ENCODE measurements at places on chromosomes 3 and 15.

GRCh38 chr15:98728082-98728810, 79.9 kb downstream of the IGF1R start:
- DNase-seq, result no peak

GRCh38 chr3:47103619-47104018, 60.3 kb downstream of the SETD2 start:
- no peak for DNase-seq

DNA sequence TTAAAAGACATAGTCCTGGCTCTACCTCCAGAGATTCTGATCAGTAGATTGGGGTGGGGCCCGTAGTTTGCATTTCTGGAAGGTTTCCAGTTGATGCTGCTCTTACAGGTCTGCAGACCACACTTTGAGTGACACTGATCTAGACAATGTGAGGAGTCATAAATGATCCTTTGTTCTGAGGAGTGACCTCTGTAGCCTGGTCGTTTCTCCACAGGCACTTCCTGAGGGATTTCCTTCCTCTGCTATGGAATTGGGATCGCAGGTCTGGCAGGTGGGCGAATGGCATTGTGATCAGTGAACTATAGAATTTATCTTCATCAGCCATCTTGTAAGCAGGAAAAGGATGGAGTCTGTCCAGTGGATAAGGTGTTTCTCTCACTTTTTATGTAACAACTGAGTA, 5.5 kb downstream of the GFM1 start:
- no peak for DNase-seq

GRCh38 chr3:41180396-41180795, 18.9 kb upstream of the CTNNB1 start:
- no peak for DNase-seq

DNA sequence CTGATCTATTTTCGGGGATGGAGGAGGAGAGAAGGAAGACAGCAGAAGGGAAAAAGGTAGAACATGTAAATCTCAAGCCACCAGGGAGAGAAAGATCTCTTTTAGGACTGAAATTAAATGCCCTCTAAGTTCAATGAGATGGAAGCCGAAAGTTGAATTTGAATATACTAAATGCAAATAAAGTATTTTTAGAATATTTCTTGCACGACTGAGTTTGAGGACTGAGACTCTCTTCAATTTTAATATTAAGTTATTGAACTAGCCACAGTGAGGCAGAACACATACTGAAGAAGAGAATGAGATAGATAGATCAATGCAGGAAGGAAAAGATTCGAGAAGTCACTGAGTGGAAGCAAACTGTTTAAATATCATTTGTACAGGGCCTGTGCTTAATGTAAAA, 399.9 kb upstream of the CBLB start:
- no peak for DNase-seq

GRCh38 chr3:56452085-56452484, 16.2 kb downstream of the ERC2 start:
- DNase-seq, result no peak

GRCh38 chr3:117995842-117996437, 1038.7 kb downstream of the IGSF11 start:
- no peak for DNase-seq

DNA sequence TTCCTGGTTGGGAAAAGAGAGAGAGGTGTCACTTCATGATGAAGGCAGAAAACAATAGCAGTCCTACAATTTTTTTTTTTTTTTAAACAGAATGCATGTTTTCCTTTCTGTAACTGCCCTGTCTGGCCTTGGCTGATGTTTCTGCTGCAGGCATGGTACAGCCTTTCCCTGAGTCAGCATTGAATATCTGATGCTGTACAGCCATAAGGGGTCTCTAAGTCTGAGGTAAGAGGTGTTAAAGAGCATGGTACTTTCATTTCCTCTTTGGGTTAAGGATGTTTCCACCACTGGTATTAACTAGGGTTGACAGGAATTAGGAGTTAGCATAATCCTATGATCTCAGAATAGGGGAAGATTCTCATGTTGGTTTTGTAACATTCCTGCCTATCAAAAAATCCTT, 147.4 kb downstream of the CHST2 start:
- no peak for DNase-seq

GRCh38 chr3:141405025-141405424, 36.7 kb downstream of the ZBTB38 start:
- DNase-seq, result no peak

GRCh38 chr3:65485826-65486469, 552.8 kb downstream of the MAGI1 start:
- DNase-seq, result no peak

DNA sequence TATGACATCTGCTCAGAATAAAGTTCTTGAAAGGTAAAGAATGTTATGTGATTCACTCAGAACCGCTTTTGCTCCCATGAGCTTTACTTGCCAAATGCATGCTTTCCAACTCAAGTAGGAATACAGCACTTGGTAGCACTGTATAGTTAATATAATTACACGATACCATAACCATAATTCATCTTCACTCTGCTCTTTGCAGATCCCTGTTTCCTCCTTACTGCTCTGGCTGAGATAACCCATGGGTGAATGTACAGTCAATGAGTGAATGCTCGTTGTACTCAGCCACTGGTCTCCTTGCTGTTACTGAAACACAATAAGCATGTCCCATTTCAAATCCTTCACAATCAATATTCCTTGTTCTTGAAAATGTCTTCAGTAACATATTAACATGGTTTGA, 550.0 kb downstream of the FGF12 start:
- DNase-seq, result no peak

GRCh38 chr15:74228723-74229081, 7.4 kb upstream of the CCDC33 start:
- peak; percentile 72 for DNase-seq

GRCh38 chr15:82231233-82231632, 31.3 kb downstream of the EFL1 start:
- DNase-seq, result no peak

- DNase-seq, result peak; percentile 60
Observed at GRCh38 chr3:52277071-52277964, 1.1 kb downstream of the WDR82 start.

DNA sequence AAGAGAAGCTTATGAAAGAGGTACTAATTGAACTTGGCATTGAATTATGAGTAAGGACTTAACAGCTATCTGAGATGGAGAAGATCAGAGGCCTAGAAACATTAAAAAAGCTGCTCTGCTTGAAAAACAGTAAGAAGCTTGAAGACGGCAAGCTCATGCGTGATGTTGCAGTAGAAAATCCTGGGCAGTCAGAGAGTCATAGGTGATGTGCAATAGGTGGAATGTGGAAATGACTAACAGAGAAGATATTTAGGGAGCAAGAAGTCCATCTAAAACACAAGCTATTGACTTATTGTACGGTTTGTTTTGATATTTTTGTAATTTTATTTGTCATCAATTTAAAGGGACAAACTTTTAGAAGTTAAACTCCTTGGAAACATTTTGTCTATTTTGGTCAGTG, 1101.4 kb downstream of the ROBO2 start:
- DNase-seq, result no peak

DNA sequence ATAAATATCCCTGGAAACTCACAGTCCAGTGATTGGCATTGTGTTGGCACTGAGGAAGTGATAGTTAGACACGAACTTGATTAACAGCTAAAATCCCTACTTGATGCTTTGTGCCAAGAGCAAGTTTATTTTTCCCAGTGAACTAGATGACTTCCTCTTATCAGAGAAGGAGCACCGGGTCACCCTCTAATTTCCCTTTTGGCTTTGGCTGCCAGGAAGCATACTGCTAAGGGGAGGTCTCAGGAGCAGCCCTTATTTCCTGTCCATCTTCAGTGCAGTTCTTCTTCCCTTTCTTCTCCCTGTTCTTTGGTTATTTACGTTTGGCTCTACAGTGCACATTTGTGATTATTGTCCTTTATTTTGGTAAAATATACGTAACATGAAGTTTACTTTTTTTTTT, 13.0 kb downstream of the FBLN2 start:
- DNase-seq, result no peak

DNA sequence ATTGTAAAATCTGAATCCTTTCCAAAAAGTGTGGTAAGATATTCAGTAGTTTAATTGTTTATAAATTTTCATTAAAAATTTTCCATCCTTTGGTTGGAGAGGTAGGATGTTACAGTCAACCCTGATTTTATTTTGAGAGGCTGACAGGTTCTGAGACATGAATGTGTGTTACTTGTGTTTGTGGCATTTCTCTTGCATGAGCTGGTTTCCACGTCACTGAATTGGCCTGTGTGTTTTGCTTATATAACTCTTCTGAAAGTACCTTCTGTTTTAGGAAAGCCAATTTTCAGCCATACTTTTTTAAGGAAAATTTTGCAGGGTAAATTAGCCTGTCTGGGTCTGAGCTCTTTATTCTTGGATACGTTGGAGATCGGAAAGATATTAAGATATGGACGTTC, 30.7 kb downstream of the PXYLP1 start:
- DNase-seq, result no peak

DNA sequence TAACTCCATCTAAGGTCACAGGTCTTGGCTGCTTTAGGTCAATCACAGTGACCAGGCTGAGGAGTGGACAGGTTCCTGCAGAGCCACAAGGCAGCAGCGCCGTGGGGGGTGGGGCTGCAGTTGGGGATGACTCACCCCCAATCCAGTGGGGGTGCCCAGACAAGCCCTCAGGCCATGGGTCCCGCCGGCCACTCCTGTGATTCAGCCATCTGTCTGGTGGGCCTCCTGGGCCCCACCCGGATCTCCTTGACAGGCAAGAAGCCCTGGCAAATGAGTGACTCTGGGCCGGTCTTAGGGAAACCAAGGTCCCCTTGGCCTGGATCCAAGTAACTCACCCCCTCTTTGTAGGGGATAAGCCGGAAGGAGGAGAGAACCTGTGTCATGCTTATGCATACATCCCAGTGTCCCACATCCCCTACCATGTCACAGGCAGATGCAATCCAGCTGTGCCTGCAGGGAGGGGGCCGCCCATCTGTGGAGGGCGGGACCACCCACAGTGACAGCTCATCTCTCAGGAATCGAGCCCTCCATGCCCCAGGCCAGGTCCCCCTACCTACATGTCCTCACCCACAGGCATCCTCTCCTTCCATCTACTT, 495 bp upstream of the COL7A1 start:
- peak; percentile 79 for DNase-seq

- DNase-seq, result no peak
Observed at GRCh38 chr3:178304758-178305467, 231.3 kb upstream of the KCNMB2 start.

GRCh38 chr3:148221303-148221702, 476.4 kb upstream of the AGTR1 start:
- no peak for DNase-seq

GRCh38 chr3:101170806-101171558, 149.4 kb downstream of the IMPG2 start:
- DNase-seq, result no peak

- peak; percentile 81 for DNase-seq
Observed at GRCh38 chr15:69523010-69524001, 70.7 kb downstream of the RPLP1 start.

DNA sequence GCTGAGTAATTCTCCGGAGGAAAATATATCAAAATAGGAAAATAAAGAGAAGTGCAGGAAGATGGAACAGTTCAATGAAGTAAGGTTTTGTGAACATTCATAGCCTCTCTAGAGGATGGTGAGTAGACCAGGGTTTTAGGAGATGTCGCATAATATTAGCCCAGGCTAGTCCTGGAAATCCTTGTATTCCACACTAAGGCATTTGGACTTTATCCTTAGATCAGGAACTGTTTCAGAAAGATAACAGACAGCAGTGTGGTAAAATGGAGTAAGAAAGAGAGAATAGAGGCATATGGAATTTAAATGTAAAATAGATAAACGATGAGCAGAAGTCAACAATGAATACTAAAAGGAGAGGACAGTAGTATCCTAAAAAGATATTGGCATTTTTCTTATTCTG, 12.1 kb downstream of the COPB2 start:
- DNase-seq, result no peak

GRCh38 chr3:155890671-155891190, 20.3 kb downstream of the GMPS start:
- DNase-seq, result peak; percentile 17

DNA sequence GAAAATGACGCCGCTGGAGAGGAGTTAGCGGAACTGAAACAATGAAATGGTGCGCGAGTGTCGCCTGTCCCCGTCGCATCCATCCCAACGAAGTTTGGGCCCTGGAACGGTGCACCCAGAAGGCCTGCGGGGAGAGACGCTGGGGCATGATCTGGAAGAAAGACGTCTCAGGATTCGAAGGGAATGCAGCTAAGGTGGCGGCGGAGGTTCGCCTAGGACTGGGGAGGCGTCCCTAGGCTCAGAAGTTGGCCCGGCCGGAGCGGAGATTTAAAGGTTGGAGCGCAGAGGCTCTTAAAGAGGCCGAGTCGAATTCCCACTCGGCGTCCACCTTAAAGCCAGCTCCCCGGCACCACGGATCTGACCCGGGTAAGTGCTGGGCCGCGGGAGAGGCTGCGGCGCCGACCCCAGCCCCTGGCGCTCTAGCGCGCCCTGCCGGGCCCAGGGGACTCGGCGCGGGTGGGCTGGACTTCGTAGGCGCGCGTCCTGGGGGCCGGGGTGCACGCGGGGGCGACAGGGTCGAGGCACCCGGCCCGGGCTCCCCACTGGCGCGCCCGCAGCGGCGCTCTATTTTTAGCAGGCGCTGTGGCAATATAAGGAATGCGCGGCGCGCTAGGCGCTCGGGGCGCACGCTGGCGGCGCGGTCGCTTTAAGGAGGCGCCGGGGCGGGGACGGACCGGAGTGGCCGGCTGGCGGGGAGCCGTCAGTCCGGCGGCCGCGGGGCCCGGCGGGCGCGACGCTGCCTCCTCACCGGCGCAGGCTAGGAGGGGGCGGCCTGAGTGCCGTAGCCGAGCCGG, at the start of gene MRAS:
TSS of gene MRAS (plus strand) at position 620 of the 794 bp plus-strand sequence. CDS start 24,305 bp downstream, outside the sequence.
- DNase-seq, result peak; percentile 90

- no peak for DNase-seq
Observed at GRCh38 chr3:107387555-107387954, 10.3 kb downstream of the CCDC54 start.

DNA sequence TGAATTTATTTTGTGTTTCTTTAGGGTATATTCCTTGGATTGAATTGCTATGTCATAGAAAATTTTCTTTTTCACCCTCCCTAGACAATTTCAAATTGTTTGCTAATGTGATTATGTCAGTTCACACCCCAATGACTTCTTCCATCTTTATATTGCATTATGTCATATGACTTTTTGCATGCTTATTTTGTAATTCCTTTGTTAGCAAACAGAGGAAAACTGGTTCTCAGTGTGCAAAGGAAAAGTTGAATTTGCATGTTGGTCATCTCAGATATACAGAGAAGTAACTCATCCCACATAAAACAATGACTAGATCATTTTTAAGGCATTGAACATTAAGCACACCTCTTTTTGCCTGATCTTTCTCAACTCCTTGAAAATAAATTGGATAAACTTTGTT, 3.3 kb upstream of the RNF13 start:
- no peak for DNase-seq

- peak; percentile 45 for DNase-seq
Observed at GRCh38 chr15:37682304-37682703, 252.1 kb upstream of the TMCO5A start.
